Stimulated activated CD4-positive, alpha-beta T cell treated with anti-CD3 and anti-CD28 coated beads, Interleukin-1b, Interleukin-23, amount 100 ng/mL, for 48 hours (primary cell): ENCODE measurements at places on chromosomes 2 and 18.

DNA sequence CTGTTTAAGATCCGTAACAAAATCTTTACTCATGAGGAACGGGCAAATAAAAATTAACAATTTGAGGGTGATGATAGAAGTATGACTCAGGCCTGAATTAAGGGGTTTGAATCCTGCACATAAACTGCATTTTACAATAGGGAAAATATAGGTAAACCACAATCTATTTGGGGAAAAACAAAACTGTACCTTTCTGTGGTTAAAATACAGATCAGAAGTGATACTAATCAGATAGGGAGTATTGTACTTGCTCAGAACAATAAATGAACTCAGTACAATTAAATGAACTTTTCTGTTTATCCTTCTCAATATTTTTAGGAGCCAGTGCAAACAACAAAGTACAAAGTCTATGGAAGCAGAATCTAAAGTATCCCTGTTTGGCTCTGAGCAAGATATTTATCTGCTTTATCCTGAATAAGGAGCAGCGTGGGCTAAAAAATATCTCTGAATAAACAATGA is 287.3 kb downstream of the ZNF385B start:
- DNase-seq, result no peak

DNA sequence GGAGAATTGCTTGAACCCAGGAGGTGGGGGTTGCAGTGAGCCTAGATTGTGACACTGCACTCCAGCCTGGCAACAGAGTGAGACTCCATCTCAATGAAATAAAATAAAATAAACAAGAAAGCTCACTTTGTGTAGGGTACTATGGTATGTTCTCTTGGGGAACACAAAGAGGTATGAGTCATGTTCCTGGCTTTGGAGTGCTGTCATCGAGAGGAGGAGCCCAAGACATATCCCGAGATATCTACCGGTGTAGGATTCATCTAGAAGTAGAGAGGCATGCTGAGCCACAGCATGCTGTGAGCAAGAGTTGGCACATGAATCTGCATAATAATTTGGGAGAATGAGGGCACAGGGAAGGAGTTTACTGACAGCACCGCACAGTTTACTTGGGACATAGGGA is 244.9 kb upstream of the EPHA4 start:
- no peak for DNase-seq

GRCh38 chr18:59140302-59140885 is 710 bp downstream of the SEC11C start:
- no peak for DNase-seq

- no peak for DNase-seq
Observed at GRCh38 chr2:225556461-225556860, 157.0 kb downstream of the NYAP2 start.
